ENCODE measurements at places on chromosomes 2 and 18. TPM values are rescaled to one million over a fixed set of nuclear protein-coding genes. Genes with fewer than 3 reads are reported as not detected.

Gene FAHD2A
- total RNA-seq: 49.4 TPM

Gene C1GALT1C1L
- 0.20 TPM for total RNA-seq

Gene RBM43
- total RNA-seq: 2.4 TPM

Gene ICOS
- total RNA-seq: not detected

Gene EN1
- not detected for total RNA-seq

Gene VWC2L
- not detected for total RNA-seq

Gene KCNE4
- 0.22 TPM for total RNA-seq

Gene SKA1
- 70.6 TPM for total RNA-seq

- H3K4me1 ChIP-seq: no peaks in the 10 kb centered on the region
- no peak overlapping the region for H3K4me3 ChIP-seq
- DNase-seq: no peak
Measured at GRCh38 chr2:69061525-69061924, 48.5 kb downstream of the ANTXR1 start.

GRCh38 chr2:159617646-159618045 is 1.3 kb upstream of the BAZ2B start:
- peak overlapping the region; percentile 26 for H3K27ac ChIP-seq
- no peaks in the 10 kb centered on the region for H3K4me1 ChIP-seq
- H3K27me3 ChIP-seq: no peaks in the 10 kb centered on the region
- DNase-seq: no peak

DNA sequence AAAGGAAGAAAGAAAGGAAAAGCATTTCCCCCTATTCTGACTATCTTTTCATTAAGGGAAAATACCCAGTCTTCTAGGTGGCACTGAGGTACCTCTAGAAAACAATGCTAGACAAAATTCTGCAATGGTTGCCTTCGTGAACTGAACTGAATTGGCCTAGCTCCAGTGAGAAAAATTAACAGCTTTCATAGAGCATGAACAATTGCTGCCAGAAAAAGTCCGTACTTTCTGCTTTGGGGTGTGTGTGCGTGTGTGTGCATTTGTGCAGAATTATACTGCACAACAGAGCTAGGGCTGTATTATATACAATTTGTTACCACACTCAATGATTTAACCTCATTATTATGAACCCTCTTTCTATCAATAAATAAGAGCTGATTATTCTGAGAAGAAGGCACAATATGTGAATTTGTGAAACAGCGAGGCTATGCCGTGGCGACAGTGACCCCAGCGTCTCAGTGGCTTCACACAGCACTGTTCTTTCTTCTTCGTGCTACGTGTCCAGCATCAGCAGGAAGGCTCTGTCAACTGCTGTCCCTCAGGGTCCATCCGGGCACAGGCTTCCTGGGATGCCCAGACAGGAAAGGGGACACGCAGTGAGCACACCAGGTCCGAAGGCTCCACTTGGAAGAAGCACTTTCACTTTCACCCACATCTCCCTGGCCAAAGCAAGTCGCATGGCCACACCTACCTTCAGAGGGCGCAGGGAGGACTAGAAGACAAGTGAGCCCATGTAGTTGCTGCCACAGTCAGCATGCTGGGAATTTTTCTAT is 47.5 kb downstream of the PTGR3 start:
- H3K27ac ChIP-seq: no peak overlapping the region
- H3K27me3 ChIP-seq: no peaks in the 10 kb centered on the region
- peaks cover 20% of the 10 kb centered on the region for H3K4me1 ChIP-seq
- peak; percentile 51 for DNase-seq
- H3K4me3 ChIP-seq: no peak overlapping the region

DNA sequence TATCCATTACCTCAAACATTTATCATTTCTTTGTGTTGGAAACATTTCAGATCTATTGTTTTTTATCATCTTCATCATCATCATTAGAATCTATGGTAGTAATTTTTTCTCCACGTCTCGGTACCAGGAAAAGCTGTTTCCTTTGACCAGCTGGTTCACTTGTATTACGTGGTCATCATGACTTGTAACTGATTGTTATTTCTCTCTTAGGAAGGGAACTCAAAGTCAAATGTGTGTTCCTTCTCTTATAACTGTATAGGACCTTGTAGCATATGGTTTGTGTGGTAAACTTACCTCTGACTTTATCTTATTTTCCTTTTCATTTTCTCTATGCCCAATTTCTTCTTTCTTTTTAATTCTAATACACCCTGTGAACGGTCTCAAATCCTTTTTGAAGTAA is 16.5 kb downstream of the NCOA1 start:
- H3K27me3 ChIP-seq: peaks cover 24% of the 10 kb centered on the region
- H3K4me1 ChIP-seq: no peaks in the 10 kb centered on the region
- no peak for DNase-seq

DNA sequence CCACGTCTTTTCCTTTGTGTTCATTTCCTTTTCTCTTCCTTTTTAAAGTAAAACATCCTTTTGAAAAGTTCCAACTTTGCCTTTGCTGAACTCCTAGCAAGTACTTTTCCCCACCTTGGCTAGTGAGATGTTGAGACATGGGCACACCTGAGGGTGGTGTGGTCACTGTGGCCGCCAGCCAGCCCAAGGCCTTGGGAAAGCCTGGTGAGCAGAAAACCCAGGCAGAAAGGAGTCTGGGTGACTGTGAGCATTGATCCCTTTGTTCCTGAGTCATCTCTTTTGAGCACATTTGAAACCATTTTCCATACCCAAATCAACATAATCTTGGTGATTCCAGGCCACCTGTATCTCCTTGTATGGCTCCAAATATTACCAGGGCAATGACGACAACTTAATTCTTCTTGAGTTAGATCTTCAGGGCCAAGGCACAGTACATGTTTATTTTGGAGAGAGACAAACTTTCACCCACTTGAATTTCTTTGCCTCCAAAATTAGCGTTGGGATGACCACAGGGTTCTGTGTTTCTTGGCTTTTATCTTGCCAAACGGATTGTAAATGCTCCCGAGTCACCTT is 14.5 kb downstream of the EPAS1 start:
- no peak overlapping the region for H3K27ac ChIP-seq
- H3K36me3 ChIP-seq: no peaks in the 10 kb centered on the region
- peaks cover 63% of the 10 kb centered on the region for H3K27me3 ChIP-seq
- no peak overlapping the region for H3K4me3 ChIP-seq

DNA sequence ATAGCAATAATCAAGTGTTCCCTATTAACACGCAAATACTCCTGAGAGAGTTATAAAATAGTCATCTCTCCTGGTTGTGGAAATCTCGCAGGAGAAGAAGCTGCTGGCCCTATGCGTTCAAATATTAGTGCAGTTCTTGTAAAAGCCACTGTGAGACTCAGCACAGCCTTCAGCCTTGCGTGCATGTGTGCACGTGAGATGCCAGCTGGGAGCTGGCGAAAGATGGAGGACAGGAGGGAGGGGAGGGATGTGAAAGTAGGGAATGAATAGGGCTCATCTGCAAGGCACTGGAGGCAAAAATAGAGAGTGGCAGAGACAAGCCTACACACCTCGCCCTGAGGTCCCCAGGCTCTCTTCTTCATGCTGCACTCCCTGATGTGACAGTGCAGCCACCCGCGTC is 126.5 kb downstream of the INO80D start:
- no peaks in the 10 kb centered on the region for H3K36me3 ChIP-seq
- no peak overlapping the region for H3K4me3 ChIP-seq
- no peaks in the 10 kb centered on the region for H3K4me1 ChIP-seq
- DNase-seq: no peak

- DNase-seq: peak; percentile 2
- no peaks in the 10 kb centered on the region for H3K4me1 ChIP-seq
- H3K27ac ChIP-seq: no peak overlapping the region
- H3K27me3 ChIP-seq: no peaks in the 10 kb centered on the region
Measured at GRCh38 chr2:233811732-233812131, 33.6 kb downstream of the MROH2A start.

DNA sequence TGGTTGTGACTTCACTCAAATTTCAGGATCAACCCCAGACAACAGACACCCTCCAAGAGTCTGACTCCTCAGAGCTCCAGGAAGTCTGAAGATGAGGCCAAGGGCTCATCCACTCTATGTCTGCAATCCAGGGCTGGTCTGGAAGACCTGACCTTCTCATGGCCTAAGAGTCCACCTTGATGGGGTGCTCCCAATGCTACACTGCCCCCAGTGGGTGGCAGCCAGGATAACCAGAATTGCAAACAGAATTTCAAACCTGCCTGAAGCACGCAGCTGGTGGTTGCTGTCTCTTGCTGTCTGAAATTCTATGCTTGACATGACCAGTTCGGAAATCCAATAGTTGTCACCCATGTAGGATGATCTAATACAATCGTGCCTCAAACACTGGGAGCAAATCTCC is 96.0 kb downstream of the UXS1 start:
- no peaks in the 10 kb centered on the region for H3K27me3 ChIP-seq
- H3K27ac ChIP-seq: no peak overlapping the region
- H3K4me1 ChIP-seq: no peaks in the 10 kb centered on the region
- no peak overlapping the region for H3K4me3 ChIP-seq
- peak; percentile 78 for DNase-seq
- H3K36me3 ChIP-seq: peaks cover 43% of the 10 kb centered on the region

DNA sequence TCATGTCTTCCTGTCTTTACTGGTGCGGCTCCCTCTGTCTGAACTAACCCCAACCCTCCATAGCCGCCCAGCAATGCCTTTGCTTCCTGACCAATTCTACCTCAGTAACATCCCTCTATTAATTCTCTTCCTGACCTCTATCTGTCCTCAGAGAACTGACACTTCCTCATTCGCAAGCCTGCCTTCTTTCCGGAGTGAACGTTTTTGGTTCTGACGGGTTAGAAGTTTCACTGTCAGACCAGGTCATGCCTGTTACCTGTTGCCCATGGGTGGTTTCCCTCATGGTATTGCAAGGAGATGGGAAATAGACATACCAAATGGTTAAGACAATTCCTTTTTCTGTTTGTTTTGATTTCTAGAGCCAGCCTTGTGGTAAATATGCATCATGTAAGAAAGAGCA is 453.4 kb upstream of the SLC14A2 start:
- H3K27me3 ChIP-seq: no peaks in the 10 kb centered on the region
- no peaks in the 10 kb centered on the region for H3K36me3 ChIP-seq
- H3K27ac ChIP-seq: no peak overlapping the region
- H3K4me1 ChIP-seq: no peaks in the 10 kb centered on the region
- no peak for DNase-seq

DNA sequence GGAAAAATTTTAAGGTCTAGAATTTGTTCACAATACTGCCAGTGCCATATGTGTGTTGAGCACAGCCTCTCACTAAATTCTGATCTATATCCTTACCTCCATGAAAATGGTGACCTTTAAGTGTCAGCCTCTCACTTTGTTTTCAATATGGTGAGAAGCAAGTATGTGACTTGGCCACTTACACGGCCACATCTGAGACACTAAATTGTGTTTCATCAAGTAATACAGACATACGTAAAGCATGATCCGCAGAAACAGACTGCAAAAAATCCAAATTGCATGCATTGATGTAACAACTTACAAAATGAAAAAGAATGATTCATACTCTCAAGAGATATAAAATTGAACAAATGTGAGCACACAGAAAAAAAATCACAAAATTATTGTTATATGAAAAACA is 55.2 kb upstream of the UGP2 start:
- H3K27ac ChIP-seq: no peak overlapping the region
- no peak for DNase-seq
- no peaks in the 10 kb centered on the region for H3K27me3 ChIP-seq
- no peaks in the 10 kb centered on the region for H3K4me1 ChIP-seq
- no peaks in the 10 kb centered on the region for H3K36me3 ChIP-seq

- no peak for DNase-seq
- H3K4me3 ChIP-seq: no peak overlapping the region
- H3K36me3 ChIP-seq: no peaks in the 10 kb centered on the region
Measured at GRCh38 chr2:187495324-187495723, 47.3 kb upstream of the CALCRL start.

GRCh38 chr2:239298116-239298804 is 102.6 kb downstream of the HDAC4 start:
- peaks cover 11% of the 10 kb centered on the region for H3K4me1 ChIP-seq
- peak; percentile 26 for DNase-seq
- H3K27me3 ChIP-seq: no peaks in the 10 kb centered on the region
- H3K4me3 ChIP-seq: no peak overlapping the region
- no peaks in the 10 kb centered on the region for H3K36me3 ChIP-seq

DNA sequence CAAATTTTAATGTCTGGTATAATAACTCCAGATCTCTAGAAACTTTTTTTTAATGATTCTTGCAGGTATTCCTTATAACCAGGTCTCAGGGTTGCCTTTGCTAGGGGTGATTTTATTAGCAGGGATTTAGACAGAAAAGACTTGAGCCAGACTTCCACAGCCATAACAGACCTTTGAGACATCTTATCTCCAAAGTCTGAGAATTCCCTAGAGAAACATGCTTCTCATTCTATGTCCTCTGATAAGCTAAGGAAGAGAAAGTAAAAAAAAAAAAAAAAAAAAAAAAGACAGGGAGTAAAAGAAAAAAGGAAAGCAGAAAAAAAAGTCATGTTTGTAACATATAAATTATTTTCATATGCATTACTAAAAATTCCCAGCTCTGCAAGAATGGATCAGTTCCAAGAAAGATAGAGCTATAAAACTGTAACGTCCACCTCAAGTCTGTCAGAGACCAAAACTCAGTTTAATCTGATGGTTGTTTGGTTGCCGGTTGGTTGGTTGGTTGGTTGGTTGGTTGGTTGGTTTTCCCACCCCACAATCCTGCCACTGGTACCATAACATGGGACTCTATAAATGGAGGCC is 153.8 kb downstream of the COL6A3 start:
- H3K27ac ChIP-seq: no peak overlapping the region
- DNase-seq: no peak
- peaks cover 4% of the 10 kb centered on the region for H3K4me1 ChIP-seq
- H3K36me3 ChIP-seq: no peaks in the 10 kb centered on the region
- no peak overlapping the region for H3K4me3 ChIP-seq
- H3K27me3 ChIP-seq: no peaks in the 10 kb centered on the region

GRCh38 chr2:85560812-85561279 is 447 bp downstream of the GGCX start:
- peak overlapping the region; percentile 60 for H3K27ac ChIP-seq
- H3K36me3 ChIP-seq: peaks cover 31% of the 10 kb centered on the region
- H3K4me1 ChIP-seq: no peaks in the 10 kb centered on the region
- no peaks in the 10 kb centered on the region for H3K27me3 ChIP-seq
- DNase-seq: no peak

GRCh38 chr2:218839888-218840287 is 8.3 kb upstream of the PRKAG3 start:
- no peaks in the 10 kb centered on the region for H3K4me1 ChIP-seq
- no peaks in the 10 kb centered on the region for H3K36me3 ChIP-seq

DNA sequence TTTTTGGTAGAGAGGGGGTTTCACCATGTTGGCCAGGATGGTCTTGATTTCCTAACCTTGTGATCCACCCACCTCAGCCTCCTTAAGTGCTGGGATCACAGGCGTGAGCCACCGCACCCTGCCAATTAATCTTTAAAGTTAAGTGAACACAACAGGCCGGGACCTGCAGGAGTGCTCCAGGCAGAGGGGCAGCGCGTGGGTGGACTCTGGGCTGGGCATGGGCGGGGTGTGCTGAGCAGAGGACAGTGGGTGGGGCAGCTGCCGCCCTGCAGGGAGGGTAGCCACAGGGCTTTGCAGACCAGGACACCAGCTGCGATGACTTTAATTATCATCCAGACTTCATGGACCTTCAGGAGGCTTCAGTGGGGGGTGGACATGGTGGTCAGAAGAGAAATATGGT is 8.8 kb upstream of the GPR148 start:
- H3K4me1 ChIP-seq: no peaks in the 10 kb centered on the region
- no peak overlapping the region for H3K4me3 ChIP-seq
- no peaks in the 10 kb centered on the region for H3K27me3 ChIP-seq
- H3K27ac ChIP-seq: no peak overlapping the region
- DNase-seq: no peak
- H3K36me3 ChIP-seq: no peaks in the 10 kb centered on the region

- H3K27me3 ChIP-seq: peaks cover 6% of the 10 kb centered on the region
- no peak overlapping the region for H3K4me3 ChIP-seq
- DNase-seq: no peak
- H3K27ac ChIP-seq: no peak overlapping the region
Measured at GRCh38 chr2:20180676-20181648, 44.0 kb downstream of the SDC1 start.

Measured in endodermal cell (in vitro differentiated cells).